ENCODE measurements at places on chromosomes 4 and X.
A peak's percentile ranks its signal among the peaks of the same experiment; 100 is the strongest.

DNA sequence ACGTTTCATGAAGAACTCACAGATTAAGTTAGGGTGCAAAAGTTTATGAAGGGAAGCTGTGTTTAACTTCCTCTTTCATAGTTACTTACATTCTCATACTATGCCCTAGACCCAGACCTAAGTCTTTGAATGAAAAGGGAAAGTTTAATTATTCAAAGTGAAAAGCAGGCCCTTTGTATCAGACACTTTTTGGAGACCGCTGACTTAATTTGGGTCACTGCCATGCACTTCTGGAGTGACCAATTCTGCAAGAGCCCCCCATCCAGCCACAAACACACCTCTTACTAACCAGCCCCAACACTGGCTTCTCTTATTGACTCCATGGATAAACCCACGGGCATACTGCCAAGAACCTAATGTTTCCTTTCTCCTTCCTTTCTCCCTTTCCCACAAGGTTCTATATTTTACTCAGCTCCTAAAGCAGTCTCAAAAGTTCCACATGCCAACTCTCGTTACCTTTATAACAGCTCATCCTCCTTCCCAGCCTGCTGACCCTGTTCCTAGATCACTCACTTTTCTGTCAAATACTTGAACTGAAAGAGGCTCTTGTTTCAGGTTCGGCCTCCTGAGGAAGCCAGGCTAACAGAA is 34.5 kb downstream of the ABCE1 start:
- no peak for DNase-seq

DNA sequence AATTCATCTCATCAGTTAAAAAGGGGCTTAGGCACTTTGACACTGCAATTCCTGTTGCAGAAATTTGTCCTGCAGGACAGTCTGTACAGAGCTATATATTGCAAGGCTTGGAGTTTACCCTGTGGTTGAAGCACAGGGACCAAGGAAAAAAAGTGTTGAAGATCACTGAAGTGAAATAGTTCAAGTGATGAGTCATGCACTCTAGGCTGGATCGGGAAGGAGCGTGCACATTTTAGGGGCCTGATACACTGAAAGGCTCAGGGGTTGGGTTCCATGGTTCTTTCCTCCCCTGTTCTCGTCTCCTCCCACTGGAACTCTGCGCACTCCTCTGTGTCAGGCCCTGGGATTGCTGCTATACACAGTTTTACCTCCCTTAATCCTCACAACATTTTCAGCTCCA is 104.9 kb upstream of the ARMCX2 start:
- DNase-seq = no peak

DNA sequence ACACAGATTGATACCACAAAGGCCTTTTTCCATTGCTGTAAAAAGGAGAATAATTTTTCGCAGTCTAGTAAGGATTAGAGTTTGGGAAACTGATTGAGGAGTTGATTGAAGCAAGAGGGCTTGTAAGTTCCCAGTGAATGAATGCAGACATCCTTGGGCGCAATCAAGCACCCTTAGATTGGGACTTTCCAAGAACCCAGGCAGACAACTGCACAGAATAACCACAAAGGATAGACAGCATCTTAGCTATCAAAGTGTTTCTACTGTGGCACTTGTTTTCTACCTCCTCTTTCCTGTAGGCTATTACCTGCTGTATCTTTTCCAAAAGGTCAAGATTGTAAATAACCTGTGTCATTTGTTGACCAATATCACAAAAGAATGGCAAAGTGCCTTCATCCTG is 2.6 kb downstream of the COX18 start:
- no peak for DNase-seq

GRCh38 chr4:19971829-19972228 is 279.9 kb upstream of the SLIT2 start:
- no peak for DNase-seq

DNA sequence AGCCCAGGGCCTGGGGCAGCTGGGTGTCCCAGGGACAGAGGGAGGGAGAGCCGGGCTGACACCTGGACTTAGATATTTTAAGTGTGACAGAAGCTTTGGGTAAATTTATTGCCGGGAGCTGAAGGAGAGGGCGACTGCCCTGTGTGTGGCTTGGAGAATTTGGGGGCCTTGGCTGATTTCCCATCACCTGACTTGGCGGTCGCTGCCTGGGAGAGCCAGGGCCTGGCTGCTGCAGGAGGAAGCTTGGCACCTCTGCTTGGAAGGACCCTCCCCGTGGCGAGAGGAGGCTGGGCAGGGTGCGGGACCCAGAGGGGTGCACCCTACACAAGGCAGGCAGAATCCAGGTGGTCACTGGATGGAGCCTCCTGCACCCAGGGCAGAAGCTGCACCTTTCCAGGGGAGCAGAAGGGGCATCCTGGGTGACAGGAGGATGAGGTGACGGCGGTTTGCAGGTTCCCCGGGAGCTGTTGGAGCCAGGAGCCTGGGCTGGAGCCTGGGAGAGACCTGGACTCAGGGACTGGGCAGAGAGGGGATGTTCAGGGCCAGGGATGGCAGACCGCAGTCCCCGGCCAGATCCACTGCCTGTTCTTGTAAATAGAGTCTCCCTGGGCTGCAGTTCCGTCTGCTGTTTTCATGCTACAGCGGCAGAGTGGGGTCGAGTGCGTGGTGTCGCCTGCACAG is 72.0 kb downstream of the RGS12 start:
- DNase-seq = no peak

GRCh38 chr4:74660866-74661265 is 133.5 kb downstream of the BTC start:
- DNase-seq = no peak

GRCh38 chr4:180225977-180226376 is 2017.2 kb upstream of the TENM3 start:
- DNase-seq = no peak

DNA sequence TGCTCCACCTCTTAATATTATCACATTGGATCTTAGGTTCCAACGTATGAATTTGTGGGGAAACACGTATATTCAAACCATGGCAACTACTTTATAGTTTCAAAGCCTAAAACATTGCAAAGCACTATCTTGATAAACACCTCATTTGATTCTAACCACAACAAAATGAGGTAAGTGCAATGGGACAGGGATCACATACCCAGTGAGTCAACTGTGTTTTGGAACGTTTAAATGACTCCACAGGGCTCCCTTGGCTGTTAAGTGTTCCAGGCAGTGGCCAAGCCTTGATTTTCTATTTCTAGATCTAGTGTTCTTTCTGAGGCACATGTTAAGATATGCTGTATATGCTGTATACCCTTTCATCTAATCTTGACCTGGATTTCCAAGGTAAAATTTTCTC is 54.5 kb upstream of the C1QTNF7 start:
- DNase-seq = no peak

- DNase-seq = no peak
Measured at GRCh38 chr4:45569619-45570018, 554.2 kb downstream of the GABRG1 start.

DNA sequence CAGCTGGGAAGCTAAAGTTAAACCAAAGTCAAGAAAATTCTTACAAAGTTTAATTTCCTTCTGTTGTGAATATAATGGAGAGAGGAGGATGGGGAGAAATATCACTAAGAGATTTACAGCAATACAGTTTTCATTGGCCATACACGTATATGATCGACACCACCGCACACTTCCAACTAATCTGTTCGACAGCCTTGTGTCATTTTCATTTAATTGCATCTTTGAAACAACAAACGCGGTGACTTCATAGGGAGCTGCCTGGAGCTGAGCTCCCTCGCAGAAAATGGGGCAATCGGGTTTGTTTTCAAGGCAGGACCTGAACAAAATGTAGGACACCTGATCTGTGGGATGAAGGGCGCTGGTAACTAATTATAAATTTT is 1.3 kb downstream of the PTPN13 start:
- peak; percentile 48 for DNase-seq

GRCh38 chrX:153913701-153914100 is 9.2 kb downstream of the AVPR2 start:
- no peak for DNase-seq

GRCh38 chr4:152304220-152304619 is 231.7 kb downstream of the FBXW7 start:
- DNase-seq = no peak

- DNase-seq = no peak
Measured at GRCh38 chr4:48191758-48192157, 57.7 kb upstream of the TXK start.

GRCh38 chrX:18793601-18794089 is 86.2 kb downstream of the PPEF1 start:
- peak; percentile 38 for DNase-seq

- DNase-seq = no peak
Measured at GRCh38 chr4:21986307-21986706, 37.7 kb upstream of the KCNIP4 start.

GRCh38 chr4:113834298-113834697 is 72.8 kb upstream of the CAMK2D start:
- no peak for DNase-seq

GRCh38 chr4:3372264-3372932 is 69.4 kb upstream of the HGFAC start:
- no peak for DNase-seq

DNA sequence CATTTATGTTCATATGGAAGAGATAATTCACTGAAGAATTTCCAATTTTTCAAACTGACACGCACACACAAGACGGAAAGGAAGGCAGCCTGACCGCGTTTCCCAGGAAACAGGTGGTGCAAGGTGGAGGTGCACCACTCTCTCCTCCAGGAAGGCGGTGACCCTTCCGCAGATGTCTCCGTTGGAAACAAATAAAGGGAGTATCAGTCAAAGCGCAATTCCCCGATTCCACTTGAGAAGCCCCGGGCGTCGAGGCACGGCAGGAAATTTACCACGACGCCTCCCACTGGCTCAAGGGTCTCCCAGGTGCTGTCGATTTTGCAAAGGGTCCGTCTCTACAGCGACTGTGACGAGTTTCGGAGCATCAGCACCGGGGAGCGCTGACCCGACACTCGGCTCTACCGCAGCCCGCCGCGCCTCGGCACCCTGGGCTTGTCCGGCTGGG is 770 bp upstream of the TIGD2 start:
- no peak for DNase-seq

DNA sequence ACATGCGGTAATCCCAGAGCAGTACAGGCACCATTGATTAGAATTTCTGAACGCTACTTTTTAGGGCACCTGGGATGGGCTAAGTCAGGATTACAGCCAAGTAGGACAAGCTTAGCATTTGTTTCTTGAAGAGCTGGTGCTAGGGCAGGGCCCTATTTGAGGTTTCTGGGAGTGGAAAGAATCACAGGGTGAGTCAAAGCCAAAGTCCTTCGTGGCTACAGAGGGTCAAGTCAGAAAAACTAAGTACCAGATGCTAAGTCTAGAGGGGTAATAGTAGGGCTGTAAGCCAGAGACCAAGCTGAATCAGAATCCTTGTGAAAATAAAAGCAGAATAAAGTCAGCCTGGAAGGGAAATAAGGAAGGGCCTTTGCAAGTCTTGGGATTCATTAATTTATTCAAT is 448.6 kb downstream of the ZIC3 start:
- no peak for DNase-seq

DNA sequence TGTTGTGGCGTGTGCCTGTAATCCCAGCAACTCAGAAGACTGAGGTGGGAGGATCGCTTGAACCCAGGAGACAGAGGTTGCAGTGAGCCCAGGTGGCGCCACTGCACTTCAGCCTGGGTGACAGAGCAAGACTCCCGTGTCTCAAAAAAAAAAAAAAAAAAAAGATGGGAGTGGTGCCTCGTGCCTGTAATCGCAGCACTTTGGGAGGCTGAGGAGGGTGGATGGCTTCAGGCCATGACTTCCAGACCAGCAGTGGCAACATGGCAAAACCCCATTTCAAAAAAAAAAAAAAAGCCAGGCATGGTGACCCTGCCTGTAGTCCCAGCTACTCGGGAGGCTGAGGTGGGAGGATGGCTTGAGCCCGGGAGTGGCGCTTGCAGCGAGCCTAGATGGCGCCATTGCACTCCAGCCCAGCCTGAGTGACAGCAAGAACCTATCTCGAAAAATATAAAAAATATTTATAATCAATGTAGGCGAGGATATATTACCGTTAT is 27.0 kb downstream of the EIF2S3 start:
- peak; percentile 34 for DNase-seq

GRCh38 chrX:103540145-103540544 is 20.9 kb upstream of the RAB40A start:
- DNase-seq = no peak

DNA sequence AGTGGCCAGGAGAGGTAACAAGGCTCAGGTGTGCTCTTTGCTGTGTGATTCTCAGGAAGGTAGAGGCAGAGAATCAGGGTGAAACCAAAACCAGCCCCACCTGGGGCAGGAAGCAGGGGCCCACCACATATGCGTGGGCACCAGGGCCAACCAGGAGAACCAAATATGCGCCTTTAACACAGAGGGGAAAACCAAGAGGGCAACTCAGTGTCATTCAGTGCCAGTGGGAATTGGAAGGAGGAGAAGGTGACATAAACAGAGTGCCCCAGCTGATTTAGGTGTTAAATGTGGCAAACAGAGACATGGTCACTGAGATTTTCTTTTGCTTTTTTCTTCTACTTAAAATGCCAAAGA is 106.8 kb upstream of the MAMLD1 start:
- DNase-seq = no peak

GRCh38 chr4:128364565-128364964 is 77.0 kb upstream of the PGRMC2 start:
- no peak for DNase-seq

- no peak for DNase-seq
Measured at GRCh38 chr4:41026971-41027370, 187.4 kb downstream of the APBB2 start.

- DNase-seq = no peak
Measured at GRCh38 chrX:19718642-19719041, 168.8 kb downstream of the SH3KBP1 start.

- no peak for DNase-seq
Measured at GRCh38 chr4:10743357-10743756, 58.8 kb upstream of the CLNK start.

- DNase-seq = no peak
Measured at GRCh38 chr4:101604976-101605375, 185.6 kb upstream of the BANK1 start.

DNA sequence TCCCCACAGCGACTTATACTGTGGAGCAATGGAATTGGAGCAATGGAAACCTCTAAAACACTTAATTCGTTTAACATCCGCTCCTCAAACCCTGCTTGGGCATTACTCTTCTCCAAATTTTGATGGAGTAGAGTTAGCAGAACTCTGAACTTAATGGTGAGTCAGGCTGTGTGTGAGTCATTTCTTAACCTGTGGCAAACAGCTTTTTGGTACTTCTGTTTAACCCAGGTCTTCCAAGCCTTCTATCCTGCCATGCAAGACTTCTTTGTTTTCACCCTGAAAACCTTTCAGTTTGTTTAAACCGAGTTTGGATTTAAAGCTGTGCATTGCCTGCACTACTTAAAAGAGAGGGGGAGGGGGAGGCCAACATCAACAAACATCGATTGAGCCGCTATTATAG is 3.6 kb upstream of the AMOT start:
- DNase-seq = no peak

DNA sequence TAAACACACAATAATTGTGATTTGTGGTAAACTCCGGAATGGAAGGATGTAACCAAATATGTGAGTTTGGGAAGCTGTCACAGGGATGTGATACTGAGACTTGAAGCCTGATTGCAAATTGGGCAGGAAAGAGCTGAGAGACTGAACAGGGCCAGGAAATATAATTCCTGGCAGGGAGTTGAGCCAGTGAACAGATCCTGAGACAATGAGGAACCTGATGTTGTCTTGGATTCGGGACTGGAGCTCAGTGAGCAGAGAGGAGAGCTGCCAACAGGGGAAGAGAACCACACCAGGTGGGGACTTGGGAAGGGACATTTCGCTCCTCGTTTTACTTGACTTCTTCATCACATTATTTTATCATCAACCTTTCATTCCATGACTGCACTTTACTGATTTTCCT is 386.0 kb downstream of the TLL1 start:
- DNase-seq = no peak

Measured in LoVo (cell line).